ENCODE measurements at places on chromosomes 16 and 17.

- no peak for DNase-seq
These were observed 105.2 kb downstream of the TMEM100 start for GRCh38 chr17:55617441-55617840.

GRCh38 chr17:76166906-76167305 is 25.9 kb upstream of the FOXJ1 start:
- DNase-seq: no peak

DNA sequence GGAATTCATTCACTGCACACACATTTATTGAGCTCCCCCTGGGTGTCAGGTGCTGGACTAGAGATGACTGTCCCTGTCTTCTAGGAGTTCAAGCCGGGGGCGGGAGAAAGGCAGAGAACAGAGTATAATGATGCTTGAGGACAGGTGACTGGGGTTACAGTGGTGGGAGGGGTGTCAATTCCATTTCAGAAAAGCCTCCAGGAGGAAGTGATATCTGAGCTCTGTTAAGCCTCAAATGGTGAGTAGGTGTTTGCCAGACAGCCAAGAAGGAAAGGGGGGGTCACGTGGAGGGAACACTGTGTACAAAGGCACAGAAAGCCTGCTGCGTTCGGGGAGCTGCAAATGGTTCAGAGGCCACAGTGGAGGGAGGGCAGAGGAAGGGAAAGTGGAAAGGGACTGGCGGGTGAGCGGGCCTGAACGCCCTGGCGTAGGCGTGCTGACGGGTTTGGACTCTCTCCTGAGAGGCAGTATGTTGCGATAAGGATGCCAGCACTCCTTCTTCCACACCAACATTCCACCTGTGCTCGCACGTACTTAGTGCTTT is 9.7 kb upstream of the NXPH3 start:
- peak; percentile 70 for DNase-seq

DNA sequence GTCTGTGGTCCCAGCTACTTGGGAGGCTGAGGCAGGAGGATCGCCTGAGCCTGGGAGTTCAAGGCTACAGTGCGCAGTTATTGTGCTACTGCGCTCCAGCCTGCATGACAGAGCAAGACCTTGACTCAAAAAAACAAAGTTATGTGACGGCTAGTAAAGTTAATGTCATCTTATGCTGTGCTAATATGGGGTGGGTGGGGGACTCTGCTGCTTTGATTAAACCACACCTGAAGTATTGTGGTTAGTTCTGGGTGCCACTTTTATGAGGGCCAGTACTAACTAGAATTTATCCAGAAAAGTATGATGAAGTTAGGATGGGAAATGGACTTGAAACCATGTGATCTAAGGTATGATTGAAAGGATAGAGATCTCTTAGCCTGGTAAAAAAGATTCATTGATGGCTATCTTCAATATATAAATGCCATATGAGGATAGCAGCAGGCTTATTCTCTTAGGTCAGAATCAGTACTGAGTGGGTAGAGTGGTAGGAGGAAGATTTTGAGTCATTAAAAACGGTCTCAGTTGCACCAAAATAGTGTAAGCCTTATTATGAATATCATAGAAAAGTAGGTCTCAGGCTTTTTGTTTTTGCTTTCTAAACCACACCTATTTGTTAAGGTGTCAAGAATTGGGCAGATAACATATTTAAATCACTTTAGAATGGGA is 5.6 kb downstream of the WSB1 start:
- no peak for DNase-seq

DNA sequence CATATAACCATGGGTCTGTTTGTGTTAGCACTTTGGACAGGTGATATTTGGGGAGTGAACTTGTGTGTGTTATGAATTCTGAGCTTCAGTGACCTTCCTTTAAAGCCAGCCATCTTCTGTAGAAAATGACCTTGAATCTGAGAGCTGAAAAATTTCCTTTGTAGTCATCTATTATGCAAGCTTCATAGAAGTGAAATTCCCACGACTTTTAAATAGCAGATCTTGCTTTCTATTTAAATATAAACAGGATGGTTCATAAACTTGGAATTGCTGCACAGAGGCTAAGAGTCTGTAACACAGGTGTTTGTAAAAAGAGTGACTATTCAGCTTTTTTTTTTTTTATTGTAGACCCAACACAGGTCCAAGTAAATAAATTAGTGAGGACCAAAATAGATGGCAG is 85.5 kb downstream of the MARCHF10 start:
- DNase-seq: no peak

- DNase-seq: no peak
These were observed 874 bp downstream of the WWP2 start for GRCh38 chr16:69762814-69763598.

DNA sequence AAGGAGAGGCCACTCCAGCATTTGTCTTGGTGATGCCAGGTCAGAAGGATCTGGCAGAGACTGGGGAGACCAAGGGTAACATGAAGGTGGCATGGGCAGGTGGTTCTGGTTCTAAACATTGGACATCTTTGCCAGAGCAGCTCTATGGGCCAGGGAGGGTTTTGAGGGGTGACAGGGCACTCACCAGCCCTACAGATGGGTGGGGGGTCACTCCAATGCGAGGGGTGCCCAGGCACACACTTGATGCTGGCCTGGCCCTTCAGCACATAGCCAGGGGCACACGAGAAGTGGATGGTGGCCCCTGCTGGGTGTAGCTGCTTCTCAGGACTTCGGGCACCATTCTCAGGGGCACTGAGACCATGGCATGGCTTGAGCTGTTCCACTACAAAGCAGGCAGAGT is 5.5 kb upstream of the PHF12 start:
- no peak for DNase-seq

DNA sequence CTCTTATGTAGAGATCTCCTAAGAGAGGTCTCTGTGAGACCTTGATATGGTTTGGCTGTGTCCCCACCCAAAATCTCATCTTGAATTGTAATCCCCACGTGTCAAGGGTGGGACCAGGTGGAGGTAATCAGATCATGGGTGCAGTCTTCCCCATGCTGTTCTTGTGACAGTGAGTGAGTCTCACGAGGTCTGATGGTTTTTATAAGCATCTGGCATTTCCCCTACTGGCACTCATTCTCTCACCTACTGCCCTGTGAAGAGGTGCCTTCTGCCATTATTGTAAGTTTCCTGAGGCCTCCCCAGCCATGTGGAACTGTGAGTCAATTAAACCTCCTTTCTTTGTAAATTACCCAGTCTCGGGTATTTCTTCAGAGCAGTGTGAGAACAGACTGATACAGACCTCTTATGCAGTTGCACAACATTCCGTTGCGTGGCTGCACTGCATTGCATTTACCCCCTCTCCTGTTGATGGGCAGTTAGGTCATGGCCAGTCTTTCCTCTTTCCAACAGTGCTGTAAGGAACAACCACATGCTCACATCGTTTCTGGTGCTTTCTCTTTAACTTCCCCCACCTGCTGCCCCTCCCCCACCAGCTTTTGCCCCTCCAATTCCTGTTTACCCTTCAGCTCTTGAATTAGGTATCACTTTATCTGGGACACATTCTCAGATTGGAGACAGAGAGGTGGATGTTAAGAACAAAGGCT is 43.6 kb upstream of the MED9 start:
- no peak for DNase-seq

GRCh38 chr16:25692742-25693508 is 1.2 kb downstream of the HS3ST4 start:
- no peak for DNase-seq

- no peak for DNase-seq
These were observed 2.1 kb upstream of the USP32 start for GRCh38 chr17:60393840-60394723.

GRCh38 chr16:86625821-86626220 is 47.5 kb downstream of the FOXL1 start:
- no peak for DNase-seq

DNA sequence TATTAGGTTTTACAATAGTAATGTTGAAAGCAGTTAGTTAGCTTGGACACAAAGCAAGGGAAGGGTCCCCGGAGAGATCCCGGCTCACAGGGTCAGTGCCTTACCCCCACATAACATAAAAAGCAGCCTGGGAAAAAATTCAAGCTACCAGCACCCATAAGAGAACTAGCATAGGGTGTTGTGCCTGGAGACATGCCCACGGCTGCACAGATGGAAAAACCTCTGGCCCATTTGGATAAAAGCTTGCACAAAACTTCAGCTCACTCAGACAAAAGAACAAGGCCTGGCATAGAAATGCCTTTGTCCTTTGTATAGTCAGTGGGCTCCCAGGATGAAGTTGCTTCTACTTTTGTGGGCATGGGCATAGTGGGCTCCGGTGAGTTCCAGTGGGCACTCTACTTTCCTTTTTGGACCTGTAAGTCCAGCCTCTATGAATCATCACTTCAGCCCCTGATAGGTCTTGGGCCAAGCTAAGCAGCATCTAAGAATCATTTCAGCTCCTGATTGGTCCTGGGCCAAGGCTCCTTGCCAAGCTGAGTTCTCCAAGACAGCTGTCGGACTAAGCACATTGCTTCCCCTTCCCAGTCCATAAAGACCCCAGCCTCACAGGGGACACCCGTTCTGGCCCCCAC is 1.3 kb upstream of the RDM1 start:
- no peak for DNase-seq

DNA sequence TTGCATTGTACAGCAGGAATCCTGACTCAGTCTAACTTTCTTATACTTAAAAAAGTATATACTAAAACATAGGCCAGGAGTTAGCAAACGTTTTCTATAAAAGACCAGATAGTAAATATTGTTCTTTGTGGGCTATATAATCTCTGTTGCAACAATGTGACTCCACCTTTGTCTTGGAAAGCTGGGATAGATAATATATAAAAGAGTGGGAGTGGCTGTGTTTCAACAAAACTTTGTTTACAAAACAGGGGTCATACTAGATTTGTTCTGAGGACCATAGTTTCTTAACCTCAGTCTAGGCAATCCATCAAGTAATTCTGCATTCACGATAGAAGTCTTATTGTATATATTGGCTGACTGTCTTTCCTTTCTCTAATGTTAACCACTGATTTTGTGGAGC is 9.0 kb upstream of the TBC1D3B start:
- DNase-seq: no peak

- DNase-seq: peak; percentile 19
These were observed 245.6 kb upstream of the RBFOX1 start for GRCh38 chr16:7086822-7087616.

DNA sequence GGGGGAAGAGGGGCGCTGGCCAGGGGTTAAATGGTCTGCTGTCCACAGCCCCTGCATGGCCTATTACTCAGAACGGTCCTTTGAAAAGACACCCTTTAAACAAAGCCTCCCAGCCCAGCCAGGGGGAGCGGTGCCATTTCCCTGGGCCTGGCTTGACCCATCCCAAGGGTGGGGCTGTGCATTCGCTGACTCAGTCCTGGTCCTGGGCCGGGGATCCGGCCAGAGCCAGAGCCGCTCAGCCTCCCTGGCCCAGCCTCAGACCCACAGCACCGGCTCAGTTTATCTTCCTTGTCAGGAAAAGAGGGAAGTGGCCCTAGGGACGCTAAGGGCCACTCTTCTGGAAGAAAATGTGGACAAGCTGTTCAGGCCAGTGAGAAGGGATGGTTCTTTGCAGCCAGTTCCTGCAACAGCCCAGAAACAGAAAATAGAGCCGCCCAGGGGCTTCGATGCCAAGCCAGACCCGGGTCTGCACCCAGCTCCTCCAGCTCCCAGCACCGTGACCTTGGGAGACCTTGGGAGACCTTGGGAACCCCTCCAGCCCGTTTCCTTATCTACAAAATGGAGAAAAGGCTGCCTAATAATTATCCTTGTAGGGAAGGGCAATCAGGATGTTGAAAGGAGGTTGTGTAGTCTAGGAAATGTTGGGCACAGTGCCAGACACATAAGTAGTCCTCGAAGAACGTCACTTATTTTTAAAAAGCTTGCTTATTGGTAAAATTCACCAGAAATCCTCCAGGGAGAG is 82.5 kb downstream of the ZDHHC7 start:
- no peak for DNase-seq

Measured in NCI-H187 treated with DMSO at 0.1 percent for 48 hours (cell line).